HFFc6 (cell line): ENCODE measurements at places on chromosomes 7 and 10. TPM values are rescaled to one million over a fixed set of nuclear protein-coding genes. Genes with fewer than 3 reads are reported as not detected.
A peak's percentile ranks its signal among the peaks of the same experiment; 100 is the strongest.

- no peak for DNase-seq
- peaks cover 49% of the 10 kb centered on the region for H3K4me1 ChIP-seq
- no peak overlapping the region for H3K4me3 ChIP-seq
These were observed 158.3 kb downstream of the TCF7L2 start for GRCh38 chr10:113108194-113108835.

GRCh38 chr10:104548090-104548489 is 93.0 kb upstream of the SORCS3 start:
- no peaks in the 10 kb centered on the region for H3K4me1 ChIP-seq
- DNase-seq = no peak
- no peak overlapping the region for H3K27ac ChIP-seq
- peaks cover 5% of the 10 kb centered on the region; the same call in 1 of the 2 replicates for H3K27me3 ChIP-seq

DNA sequence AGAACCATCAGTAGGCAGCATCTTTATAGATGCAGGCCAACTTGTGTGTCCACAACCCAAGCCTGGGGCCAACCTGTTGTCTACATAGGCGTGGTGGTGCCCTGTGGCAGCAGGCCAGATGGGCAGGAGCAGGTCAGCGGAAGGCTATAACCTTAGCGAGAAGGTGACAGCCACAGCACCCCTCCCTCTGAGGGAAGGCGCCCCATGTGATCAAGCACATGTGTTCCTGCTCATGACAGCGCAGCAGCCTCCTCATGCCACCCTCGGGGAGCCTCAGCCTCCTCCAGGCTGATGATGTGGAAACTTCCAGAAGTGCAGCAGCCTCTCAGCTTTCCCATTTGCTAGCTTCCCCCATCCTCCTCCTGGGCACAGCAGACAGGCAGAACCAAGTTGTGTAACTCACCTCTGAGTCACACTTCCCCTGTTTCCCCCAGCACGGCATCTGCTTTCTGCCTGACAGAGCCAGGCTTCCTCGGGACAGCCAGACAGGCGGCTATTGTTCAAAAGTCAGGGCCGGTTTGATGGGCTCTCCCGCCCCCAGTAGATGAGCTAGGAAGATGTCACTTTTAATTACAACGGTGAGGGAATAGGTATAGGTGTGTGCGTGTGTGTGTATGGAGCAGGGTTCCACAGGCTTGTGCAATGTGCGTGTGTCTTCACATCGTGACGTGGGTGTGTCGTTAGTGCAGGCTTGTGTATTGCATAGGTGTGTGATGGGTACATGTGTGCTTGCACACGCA is 312.0 kb upstream of the ZMIZ1 start:
- H3K27me3 ChIP-seq = peaks cover 20% of the 10 kb centered on the region
- H3K36me3 ChIP-seq = no peaks in the 10 kb centered on the region
- DNase-seq = peak; percentile 96
- peak overlapping the region; percentile 54 for H3K4me3 ChIP-seq
- H3K4me1 ChIP-seq = peaks cover 53% of the 10 kb centered on the region
- peak overlapping the region; percentile 93 for H3K27ac ChIP-seq

DYNC1I1 gene
- total RNA-seq = 0.16 TPM in 1 of 3 replicates, not detected in the others
